ENCODE measurements at places on chromosomes 5 and 9. TPM values are rescaled to one million over a fixed set of nuclear protein-coding genes. Genes with fewer than 3 reads are reported as not detected.

The WWC1 gene
- total RNA-seq, result 25.1 TPM

The CXCL14 gene
- total RNA-seq, result 2.7 TPM

The CNTNAP3B gene
- total RNA-seq, result 14.1 TPM

The NEURL1B gene
- 10.0 TPM for total RNA-seq

The SLC45A2 gene
- total RNA-seq, result not detected

The TMEM215 gene
- total RNA-seq, result not detected

The C1QTNF2 gene
- total RNA-seq, result 0.37 TPM

The NEK6 gene
- total RNA-seq, result 48.5 TPM

The CATSPER3 gene
- total RNA-seq, result 0.28 TPM

The DAB2 gene
- total RNA-seq, result 25.6 TPM

The RRAGA gene
- 25.4 TPM for total RNA-seq

The DOLPP1 gene
- 15.6 TPM for total RNA-seq

The FUT7 gene
- 0.37 TPM for total RNA-seq

The FYB1 gene
- 8.4 TPM for total RNA-seq

The PLCXD3 gene
- total RNA-seq, result 2.4 TPM

The LCNL1 gene
- total RNA-seq, result not detected

The BTNL8 gene
- 0.67 TPM for total RNA-seq

The CDH9 gene
- not detected for total RNA-seq

The LAMC3 gene
- 5.9 TPM for total RNA-seq

The REEP2 gene
- total RNA-seq, result 0.08 TPM

The IFNA21 gene
- total RNA-seq, result not detected

The PCDHB16 gene
- total RNA-seq, result 0.17 TPM

Data from liver (tissue), 10 donors.